ENCODE measurements at places on chromosomes 4 and X. TPM values are rescaled to one million over a fixed set of nuclear protein-coding genes. Genes with fewer than 3 reads are reported as not detected.
A peak's percentile ranks its signal among the peaks of the same experiment; 100 is the strongest.

MAGED4 gene
- polyA plus RNA-seq = 24.4 TPM

PNMA3 gene
- 2.1 TPM for polyA plus RNA-seq

GLUD2 gene
- 2.6 TPM for polyA plus RNA-seq

DNA sequence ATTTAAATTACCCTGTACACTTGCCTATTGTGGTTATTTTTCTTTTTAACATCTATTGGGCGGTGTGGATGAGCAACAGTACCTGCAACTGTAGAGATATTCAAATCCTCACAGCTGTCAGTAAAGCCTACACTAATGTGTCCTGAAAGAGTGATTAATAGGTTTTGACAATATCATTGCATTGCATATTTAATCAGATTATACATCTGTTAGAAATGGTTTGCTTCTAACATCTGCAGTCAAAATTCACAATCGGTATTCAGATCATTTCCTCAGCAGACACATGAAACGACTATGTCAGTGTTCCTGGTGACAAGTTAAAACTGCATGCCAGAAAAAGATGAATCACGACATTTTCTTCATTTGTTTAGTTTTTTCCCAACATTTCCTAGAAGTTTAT is 254.6 kb upstream of the EPHA5 start:
- no peak for DNase-seq
- H3K4me1 ChIP-seq = no peaks in the 10 kb centered on the region
- no peak overlapping the region for H3K27ac ChIP-seq
- H3K36me3 ChIP-seq = no peaks in the 10 kb centered on the region
- H3K4me3 ChIP-seq = no peak overlapping the region

DNA sequence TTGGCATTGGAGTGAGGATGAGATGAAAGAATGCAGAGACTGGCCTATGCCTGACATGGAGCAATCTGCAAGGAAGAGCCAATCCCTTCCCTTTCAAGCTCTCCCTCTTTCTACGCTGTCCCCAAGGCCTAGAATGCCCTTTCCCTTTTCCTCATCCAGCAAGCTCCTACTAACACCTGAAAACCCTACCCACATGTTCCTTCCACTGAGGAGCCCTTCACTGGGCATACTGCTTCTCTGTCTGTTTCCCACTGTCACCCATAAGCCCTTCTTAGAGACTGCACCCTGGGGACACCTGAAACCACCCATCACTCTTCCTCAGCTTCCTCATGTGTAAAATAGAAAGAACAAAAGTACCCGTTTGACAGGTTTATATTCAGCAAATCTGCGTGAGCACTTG is 249.6 kb upstream of the PSAPL1 start:
- H3K36me3 ChIP-seq = no peaks in the 10 kb centered on the region
- H3K4me3 ChIP-seq = no peak overlapping the region
- no peaks in the 10 kb centered on the region for H3K27me3 ChIP-seq
- no peaks in the 10 kb centered on the region for H3K4me1 ChIP-seq
- no peak for DNase-seq

GRCh38 chr4:86974551-86974994 is 39.8 kb downstream of the AFF1 start:
- peak overlapping the region; percentile 23 for H3K27ac ChIP-seq
- H3K36me3 ChIP-seq = no peaks in the 10 kb centered on the region
- no peak for DNase-seq

DNA sequence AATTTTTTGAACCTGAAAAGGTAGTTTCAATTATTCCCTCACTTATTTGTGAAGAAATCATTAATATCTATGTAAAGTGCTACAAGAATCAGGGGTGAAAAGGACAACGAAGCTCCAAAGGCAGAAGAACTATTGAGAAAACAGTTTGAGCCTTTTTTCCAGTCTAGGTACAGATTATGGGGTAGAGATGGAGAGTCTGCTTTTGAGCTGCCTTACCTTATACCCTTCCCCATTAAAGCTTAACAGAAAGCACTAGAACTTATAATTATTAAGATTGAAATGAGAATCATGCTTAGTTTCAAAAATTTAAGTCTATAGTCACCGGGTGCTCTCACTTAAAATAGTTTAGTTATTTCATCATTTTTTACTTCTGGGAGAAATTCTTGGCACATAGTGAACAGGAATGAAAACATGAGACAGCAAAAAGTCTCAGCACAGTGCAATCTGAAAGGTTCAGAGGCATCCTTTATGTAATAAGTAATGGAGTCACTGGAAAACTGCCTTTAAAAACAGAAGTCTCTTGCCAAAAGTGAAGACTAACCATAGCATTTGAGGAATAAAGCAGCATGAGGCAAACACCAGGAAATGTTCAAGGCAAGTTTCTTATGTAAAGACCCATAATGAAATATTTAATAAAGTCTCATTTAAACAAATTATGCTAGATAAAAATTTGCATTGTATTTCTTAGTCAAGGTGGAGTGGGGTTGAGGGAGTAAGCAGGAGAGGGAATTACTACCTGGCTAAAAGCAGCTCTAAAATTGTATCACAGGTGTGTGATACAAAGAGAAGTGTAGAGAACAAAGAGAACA is 5.1 kb upstream of the DCLK2 start:
- H3K4me1 ChIP-seq = no peaks in the 10 kb centered on the region
- H3K27me3 ChIP-seq = peaks cover 18% of the 10 kb centered on the region
- DNase-seq = no peak
- no peak overlapping the region for H3K27ac ChIP-seq
- H3K4me3 ChIP-seq = no peak overlapping the region

DNA sequence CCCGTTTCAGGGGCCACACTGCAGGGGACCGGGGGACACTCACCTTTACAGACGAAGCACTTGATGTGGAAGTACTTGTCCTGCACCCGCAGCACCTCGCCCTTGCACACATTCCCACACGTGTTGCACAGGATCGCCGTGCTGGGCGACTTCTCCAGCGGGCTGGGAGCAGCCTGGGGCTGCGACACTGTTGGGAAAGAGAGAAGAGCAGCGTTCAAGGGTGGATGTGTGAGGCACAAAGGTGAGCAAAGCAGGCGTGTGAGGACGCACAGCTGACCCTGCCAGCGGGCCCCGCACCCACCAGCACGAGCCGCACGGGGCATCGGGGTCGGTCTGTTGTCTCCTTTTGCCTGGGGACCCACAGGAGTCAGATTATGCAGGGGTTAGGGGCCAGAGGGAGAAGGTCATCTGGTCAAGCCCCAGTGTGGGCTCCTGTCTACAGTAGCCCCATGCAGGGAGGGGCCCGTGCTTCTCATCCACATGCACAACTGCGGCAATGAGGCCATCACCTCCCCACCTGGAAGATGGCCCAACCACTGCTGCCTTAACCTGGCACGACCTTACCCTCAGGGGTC is 52.1 kb downstream of the ABLIM2 start:
- H3K4me3 ChIP-seq = no peak overlapping the region
- H3K27me3 ChIP-seq = peaks cover 12% of the 10 kb centered on the region
- peak; percentile 66 for DNase-seq
- no peaks in the 10 kb centered on the region for H3K4me1 ChIP-seq
- no peaks in the 10 kb centered on the region for H3K36me3 ChIP-seq

DNA sequence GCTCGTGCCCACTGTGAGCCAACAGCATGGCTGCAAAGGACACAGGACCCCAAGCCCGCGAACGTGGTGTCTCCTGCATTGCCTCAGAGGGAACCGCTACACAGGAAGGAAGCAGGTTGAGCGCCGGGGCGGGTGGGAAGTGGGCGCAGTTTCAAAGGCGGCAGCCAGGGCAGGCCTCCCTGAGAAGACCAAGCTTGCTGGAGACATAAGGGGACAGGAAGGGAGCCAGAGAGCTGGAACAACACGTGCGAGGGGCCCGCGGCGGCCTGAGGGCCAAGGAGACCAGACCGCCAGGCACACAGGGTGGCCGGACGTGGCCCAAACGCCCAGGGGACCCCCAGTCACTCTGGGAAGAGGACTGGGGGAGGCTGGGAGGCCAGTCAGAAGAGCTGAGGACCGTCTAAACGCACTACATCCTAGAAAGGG is 32.0 kb downstream of the CTBP1 start:
- H3K27me3 ChIP-seq = no peaks in the 10 kb centered on the region
- H3K36me3 ChIP-seq = no peaks in the 10 kb centered on the region
- H3K4me1 ChIP-seq = peaks cover 11% of the 10 kb centered on the region
- peak overlapping the region; percentile 47 for H3K27ac ChIP-seq
- no peak overlapping the region for H3K4me3 ChIP-seq

GRCh38 chrX:133638285-133638684 is 223.0 kb upstream of the GPC4 start:
- H3K36me3 ChIP-seq = no peaks in the 10 kb centered on the region
- H3K27me3 ChIP-seq = no peaks in the 10 kb centered on the region
- H3K4me1 ChIP-seq = no peaks in the 10 kb centered on the region
- H3K27ac ChIP-seq = no peak overlapping the region

- no peaks in the 10 kb centered on the region for H3K4me1 ChIP-seq
- H3K4me3 ChIP-seq = no peak overlapping the region
Measured at GRCh38 chr4:100165809-100166208, 24.5 kb downstream of the DDIT4L start.

GRCh38 chr4:20678400-20678799 is 21.9 kb upstream of the PACRGL start:
- H3K4me1 ChIP-seq = no peaks in the 10 kb centered on the region
- no peak overlapping the region for H3K27ac ChIP-seq

GRCh38 chr4:20629186-20630106 is 70.8 kb upstream of the PACRGL start:
- H3K36me3 ChIP-seq = no peaks in the 10 kb centered on the region
- DNase-seq = no peak

GRCh38 chr4:169136330-169136729 is 126.3 kb upstream of the CBR4 start:
- no peak overlapping the region for H3K4me3 ChIP-seq
- no peak for DNase-seq
- H3K27me3 ChIP-seq = no peaks in the 10 kb centered on the region
- H3K27ac ChIP-seq = no peak overlapping the region
- peaks cover 5% of the 10 kb centered on the region for H3K4me1 ChIP-seq
- H3K36me3 ChIP-seq = no peaks in the 10 kb centered on the region

- H3K27me3 ChIP-seq = no peaks in the 10 kb centered on the region
- H3K4me3 ChIP-seq = no peak overlapping the region
- no peaks in the 10 kb centered on the region for H3K36me3 ChIP-seq
- DNase-seq = no peak
Measured at GRCh38 chr4:118953276-118953675, 64.6 kb downstream of the SYNPO2 start.

DNA sequence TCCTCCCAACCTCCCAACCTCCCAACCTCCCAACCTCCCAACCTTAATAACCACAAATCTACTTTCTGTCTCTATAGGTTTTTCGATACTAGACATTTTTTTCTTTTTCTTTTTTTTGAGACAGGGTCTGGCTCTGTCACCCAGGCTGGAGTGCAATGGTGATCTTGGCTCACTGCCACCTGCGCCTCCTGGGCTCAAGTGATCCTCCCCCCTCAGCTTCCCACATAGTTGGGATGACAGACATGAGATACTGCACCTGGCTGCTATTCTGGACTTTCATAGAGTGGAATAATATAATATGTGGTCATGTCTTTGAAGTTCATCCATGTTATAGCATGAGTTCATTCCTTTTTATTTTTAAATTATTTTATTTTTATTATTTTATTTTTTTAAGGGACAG is 39.5 kb upstream of the ZFX start:
- no peak overlapping the region for H3K27ac ChIP-seq
- H3K4me1 ChIP-seq = no peaks in the 10 kb centered on the region
- DNase-seq = no peak

GRCh38 chr4:20319825-20320612 is 68.3 kb downstream of the SLIT2 start:
- no peaks in the 10 kb centered on the region for H3K36me3 ChIP-seq
- H3K4me1 ChIP-seq = peaks cover 7% of the 10 kb centered on the region
- no peak for DNase-seq

- H3K27ac ChIP-seq = no peak overlapping the region
- H3K4me3 ChIP-seq = no peak overlapping the region
- no peaks in the 10 kb centered on the region for H3K4me1 ChIP-seq
- no peaks in the 10 kb centered on the region for H3K27me3 ChIP-seq
- DNase-seq = no peak
Measured at GRCh38 chr4:142752202-142752786, 93.8 kb downstream of the INPP4B start.

DNA sequence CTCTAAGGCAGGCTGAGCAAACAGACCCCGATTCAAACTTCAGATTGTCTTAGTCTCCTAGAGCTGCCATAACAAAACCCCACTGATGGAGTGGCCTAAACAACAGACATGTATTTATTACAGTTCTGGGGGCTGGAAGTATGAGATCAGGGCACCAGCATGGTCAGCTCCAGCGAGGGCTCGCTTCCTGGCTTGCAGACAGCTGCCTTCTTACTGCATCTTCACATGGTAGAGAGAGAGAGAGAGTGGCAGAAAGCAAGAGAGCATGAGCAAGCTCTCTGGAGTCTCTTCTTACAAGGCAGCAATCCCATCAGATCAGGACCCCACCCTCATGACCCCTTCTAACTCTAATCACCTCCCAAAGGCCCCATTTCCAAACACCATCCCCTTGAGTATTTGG is 22.3 kb upstream of the SORCS2 start:
- DNase-seq = no peak
- H3K27ac ChIP-seq = no peak overlapping the region
- H3K36me3 ChIP-seq = no peaks in the 10 kb centered on the region
- H3K4me1 ChIP-seq = no peaks in the 10 kb centered on the region
- no peak overlapping the region for H3K4me3 ChIP-seq
- H3K27me3 ChIP-seq = no peaks in the 10 kb centered on the region

DNA sequence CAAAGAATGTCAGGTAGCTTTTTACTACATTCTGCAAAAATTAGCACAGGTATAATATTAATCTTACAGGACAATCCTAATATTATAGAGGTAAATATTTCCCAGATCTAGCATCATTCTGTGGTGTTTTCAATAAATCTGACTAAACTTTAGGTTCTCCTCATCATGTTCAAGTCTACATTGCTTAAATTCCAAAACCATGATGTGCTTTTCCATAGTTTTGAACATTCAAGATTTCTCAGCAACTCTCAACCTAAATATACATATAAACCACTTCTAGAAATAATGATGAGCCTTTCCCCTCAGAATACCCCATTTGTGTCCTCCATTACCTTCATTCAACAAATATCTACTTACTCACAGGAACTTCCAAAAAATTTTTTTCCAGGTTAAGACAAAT is 23.1 kb downstream of the EIF4E start:
- no peaks in the 10 kb centered on the region for H3K27me3 ChIP-seq
- peaks cover 11% of the 10 kb centered on the region for H3K36me3 ChIP-seq
- DNase-seq = no peak
- H3K4me3 ChIP-seq = no peak overlapping the region

- H3K4me3 ChIP-seq = no peak overlapping the region
- no peaks in the 10 kb centered on the region for H3K27me3 ChIP-seq
- no peaks in the 10 kb centered on the region for H3K36me3 ChIP-seq
- no peaks in the 10 kb centered on the region for H3K4me1 ChIP-seq
- no peak for DNase-seq
Measured at GRCh38 chr4:123841447-123842121, 445.0 kb downstream of the SPRY1 start.

All from left lung (tissue), 14 donors.